ENCODE measurements at places on chromosomes 6 and 20.

DNA sequence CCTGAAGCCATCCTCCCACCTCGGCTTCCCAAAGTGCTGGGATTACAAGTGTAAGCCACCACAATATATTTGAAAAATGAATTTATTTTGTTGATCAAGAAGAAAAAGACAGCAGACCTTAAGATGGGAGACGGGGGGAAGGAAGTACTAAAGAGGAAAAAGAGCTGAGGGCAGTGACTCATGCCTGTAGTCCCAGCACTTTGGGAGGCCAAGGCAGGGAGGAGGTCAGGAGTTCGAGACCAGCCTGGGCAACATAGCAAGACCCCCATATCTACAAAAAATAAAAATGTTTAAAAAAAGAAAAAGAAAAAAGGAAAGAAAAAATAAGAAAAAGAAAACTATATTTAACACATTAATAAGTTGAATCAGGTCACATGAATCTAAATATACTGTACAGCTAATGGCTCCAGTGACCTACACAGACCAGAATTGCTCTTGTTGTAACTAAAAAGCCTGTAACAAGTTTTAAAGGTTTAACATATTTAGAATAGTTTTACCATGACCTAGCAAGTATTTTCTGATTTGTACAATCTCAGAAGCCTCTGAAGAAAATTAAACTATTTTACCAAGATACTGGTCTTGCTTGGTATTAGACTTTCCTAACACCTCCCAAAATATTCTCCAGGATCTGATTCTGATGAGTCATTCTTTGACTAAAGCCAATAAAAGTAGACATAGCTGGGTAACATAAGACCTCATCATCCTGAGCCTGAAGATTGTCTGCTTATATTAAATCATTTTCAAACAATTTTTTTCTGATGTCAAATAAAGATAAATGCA, 4.3 kb upstream of the AKIRIN2 start:
- no peak for DNase-seq

GRCh38 chr6:161542346-161542980, 268.6 kb upstream of the AGPAT4 start:
- no peak for DNase-seq

GRCh38 chr20:25300496-25301170, 52.7 kb downstream of the PYGB start:
- no peak for DNase-seq

DNA sequence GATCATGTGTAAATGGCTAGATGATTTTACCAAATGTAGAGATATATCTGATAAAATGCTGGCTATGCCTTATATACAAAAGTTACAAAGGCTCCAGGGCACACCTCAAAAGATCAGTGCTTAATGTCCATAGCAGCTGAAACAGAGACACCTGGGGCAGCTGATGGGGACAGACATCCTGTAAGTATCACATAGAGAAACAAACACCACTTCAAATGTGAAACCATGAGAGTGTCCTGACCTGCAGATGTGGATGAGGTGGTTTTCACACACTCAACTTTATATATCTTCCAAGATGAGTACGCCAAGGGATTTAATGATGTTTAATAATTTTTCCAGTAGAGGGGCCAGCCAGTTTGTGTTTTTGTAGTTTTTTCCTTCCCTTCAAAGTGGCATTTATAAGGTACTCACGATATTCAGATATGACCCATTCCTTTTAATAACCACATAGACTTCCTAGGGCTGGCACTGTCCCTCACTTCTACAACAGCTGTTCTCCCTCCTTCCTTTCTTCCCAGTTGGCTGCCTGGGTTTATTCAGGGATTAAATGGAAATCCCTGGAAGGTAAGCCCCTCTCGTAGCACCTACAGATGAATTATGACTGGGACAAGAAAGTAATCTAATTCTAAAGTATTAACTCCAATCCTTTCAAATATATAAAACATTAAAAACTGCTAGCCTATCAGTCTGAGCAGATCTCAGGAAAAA, 50.3 kb upstream of the MCM9 start:
- DNase-seq: no peak

- DNase-seq: peak; percentile 28
Observed at GRCh38 chr20:47610247-47610944, 108.7 kb downstream of the NCOA3 start.

All from activated T-helper 1 cell treated with Interleukin-2 at 50 U/mL for 16 hours (primary cell).